ENCODE measurements at places on chromosomes 6 and 20. TPM values are rescaled to one million over a fixed set of nuclear protein-coding genes. Genes with fewer than 3 reads are reported as not detected.

- DNase-seq, result no peak
- H3K27ac ChIP-seq, result no peak overlapping the region
- peaks cover 24% of the 10 kb centered on the region for H3K4me1 ChIP-seq
- no peaks in the 10 kb centered on the region for H3K36me3 ChIP-seq
These were observed 306.1 kb downstream of the ZNF217 start for GRCh38 chr20:53287357-53288042.

- H3K27me3 ChIP-seq, result no peaks in the 10 kb centered on the region
- DNase-seq, result no peak
- no peak overlapping the region for H3K4me3 ChIP-seq
- no peaks in the 10 kb centered on the region for H3K36me3 ChIP-seq
- H3K4me1 ChIP-seq, result peaks cover 4% of the 10 kb centered on the region
These were observed 12.7 kb upstream of the MLIP start for GRCh38 chr6:54098450-54099044.

- no peak overlapping the region for H3K4me3 ChIP-seq
- peaks cover 7% of the 10 kb centered on the region for H3K27me3 ChIP-seq
- H3K27ac ChIP-seq, result no peak overlapping the region
- no peak for DNase-seq
- no peaks in the 10 kb centered on the region for H3K4me1 ChIP-seq
- peaks cover 22% of the 10 kb centered on the region for H3K36me3 ChIP-seq
These were observed 124.8 kb downstream of the AHI1 start for GRCh38 chr6:135372758-135373157.

- no peak overlapping the region for H3K4me3 ChIP-seq
- H3K27me3 ChIP-seq, result peaks cover 14% of the 10 kb centered on the region
- DNase-seq, result no peak
These were observed 14.8 kb upstream of the EXOC2 start for GRCh38 chr6:707576-708236.

The CTSZ gene
- 26.3 TPM for total RNA-seq

The SLC44A4 gene
- total RNA-seq, result 3.5 TPM

The FABP7 gene
- total RNA-seq, result 5.9 TPM
